Mesenteric fat pad (tissue), 1 donor: ENCODE measurements at places on chromosomes 3 and 15. TPM values are rescaled to one million over a fixed set of nuclear protein-coding genes. Genes with fewer than 3 reads are reported as not detected.

DNA sequence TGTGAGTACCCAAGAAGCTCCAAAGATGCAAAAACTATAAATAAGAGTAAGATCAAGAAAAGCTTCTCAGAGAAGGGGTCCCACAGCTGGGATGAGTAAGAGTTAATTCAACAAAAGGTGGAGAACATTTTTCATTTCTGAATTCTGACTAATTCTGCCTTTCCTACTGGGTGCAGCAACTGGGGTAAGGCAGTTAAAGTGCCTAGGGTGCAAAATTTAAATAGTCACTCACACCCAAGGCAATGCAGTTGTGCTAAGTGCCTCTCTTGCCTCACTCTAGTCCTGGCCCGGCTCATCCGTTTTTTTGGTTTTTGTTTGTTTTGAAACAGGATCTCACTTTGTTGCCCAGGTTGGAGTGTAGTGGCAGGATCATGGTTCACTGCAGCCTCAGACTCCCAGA, 240.2 kb downstream of the TP63 start:
- DNase-seq: no peak

GRCh38 chr15:96066126-96066525, 264.4 kb upstream of the NR2F2 start:
- no peak for DNase-seq

The AGTR1 gene
- 19.8 TPM for total RNA-seq

DNA sequence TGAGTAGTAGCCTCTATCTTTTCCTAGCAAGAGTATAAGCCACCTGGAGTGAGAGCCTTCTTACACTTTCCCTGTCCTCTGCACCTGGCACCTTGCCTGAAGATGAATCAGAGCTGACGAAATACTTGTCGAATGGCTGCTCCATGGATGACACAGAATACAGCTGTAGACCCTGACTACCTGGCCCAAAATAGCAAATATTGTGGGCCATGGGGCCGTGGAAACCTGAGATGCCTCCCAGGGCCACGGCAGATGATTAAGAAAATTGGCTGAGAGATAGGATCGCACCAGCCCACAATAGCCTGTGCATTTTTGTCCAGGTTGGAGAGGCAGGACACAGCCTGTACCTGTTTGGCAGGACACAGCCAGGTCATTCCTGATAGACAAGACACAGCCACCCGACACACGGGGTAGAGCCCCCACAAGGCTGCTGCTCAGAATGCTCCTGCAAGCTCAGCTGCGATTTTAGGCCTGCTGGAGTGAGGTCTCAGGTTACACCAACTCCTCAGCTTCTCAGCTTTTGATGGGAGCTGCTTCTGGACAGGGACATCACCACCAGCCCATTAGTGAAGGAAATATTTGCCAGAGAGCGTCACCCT, 22.9 kb upstream of the TPM1 start:
- DNase-seq: no peak

GRCh38 chr3:179703816-179704215, 51.0 kb downstream of the USP13 start:
- no peak for DNase-seq

DNA sequence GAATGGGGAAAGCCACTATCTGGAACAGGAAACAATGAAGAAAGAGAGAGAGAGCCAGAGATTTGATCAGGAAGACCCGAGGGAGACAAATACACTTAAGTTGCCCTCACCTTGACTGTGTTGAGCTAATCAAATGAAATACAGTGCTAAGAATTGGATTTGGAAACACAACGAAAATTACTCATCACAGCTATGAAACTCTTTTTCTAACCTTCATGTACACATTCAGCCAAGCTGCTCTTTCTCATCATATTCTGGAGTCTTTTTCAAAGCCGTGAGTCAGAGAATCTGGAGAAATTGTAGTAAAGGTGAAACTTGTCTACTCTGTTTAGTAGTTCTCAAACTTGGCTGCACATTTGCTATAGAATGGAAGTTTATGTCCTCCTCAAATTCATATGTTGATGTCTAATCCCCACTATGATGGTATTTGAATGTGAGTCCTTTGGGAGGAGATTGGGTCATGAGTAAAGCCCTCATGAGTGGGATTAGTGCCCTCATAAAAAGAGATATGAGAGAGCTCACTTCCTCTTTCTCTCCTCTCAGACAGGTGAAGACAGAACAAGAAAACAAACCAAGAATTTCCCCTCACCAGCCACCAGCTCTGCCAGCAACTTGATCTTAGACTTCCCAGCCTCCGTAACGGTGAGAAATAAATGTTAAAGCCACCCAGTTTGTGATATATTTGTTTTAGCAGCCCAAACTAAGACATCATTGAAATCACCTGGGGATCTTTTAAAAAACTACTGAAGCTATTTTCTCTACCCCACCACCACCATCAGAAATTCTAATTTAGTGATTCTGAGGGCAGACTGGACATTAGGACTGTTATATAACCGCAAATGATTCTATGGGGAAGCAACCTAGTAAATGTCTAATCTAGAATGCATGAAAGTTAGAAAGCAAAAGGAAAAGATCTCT, 143.6 kb upstream of the GRM7 start:
- no peak for DNase-seq
